ENCODE measurements at places on chromosomes 3 and 15. TPM values are rescaled to one million over a fixed set of nuclear protein-coding genes. Genes with fewer than 3 reads are reported as not detected.

SOX2 gene
- not detected for total RNA-seq

DNA sequence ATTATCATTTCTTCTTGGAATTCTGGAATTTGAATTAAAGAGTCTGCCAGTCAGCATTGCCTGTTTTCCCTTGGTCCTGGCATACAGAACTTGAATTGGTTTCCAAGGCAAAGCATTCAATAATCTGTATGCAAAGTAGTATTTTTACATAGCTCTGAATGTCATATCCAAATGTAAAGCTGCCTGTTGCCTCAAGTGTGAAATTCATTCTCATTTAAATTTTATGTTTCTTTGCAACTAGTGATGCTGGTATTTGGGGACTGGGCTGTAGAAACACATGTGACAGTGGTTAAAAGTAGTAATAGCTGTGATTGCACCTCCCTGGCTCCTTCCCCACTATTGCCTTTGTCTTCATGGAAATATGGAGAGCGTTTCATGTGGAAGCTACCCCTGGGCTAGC, 743.9 kb upstream of the GOLIM4 start:
- no peak for DNase-seq

CHRNB4 gene
- total RNA-seq = not detected

CPLX3 gene
- 0.26 TPM for total RNA-seq

DNA sequence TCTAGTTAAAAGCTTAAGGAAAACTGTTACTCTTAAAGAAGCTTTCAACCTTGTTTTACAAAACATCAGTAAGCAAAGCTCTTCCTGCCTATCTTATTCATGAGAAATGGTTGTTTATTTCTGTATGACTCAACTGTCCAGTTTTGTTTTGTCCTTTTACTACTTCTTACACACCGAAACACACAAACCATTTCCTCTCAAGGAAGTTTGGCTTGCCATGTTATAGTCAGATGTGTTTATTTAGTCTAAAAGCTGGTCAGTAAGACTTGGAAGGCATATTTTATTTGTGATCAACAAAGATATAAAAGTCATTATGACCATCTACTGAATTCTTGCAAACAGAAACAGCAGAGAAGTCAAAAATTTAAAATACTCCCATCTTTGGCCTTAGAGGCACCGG, 53.2 kb upstream of the RBSN start:
- DNase-seq = no peak

DNA sequence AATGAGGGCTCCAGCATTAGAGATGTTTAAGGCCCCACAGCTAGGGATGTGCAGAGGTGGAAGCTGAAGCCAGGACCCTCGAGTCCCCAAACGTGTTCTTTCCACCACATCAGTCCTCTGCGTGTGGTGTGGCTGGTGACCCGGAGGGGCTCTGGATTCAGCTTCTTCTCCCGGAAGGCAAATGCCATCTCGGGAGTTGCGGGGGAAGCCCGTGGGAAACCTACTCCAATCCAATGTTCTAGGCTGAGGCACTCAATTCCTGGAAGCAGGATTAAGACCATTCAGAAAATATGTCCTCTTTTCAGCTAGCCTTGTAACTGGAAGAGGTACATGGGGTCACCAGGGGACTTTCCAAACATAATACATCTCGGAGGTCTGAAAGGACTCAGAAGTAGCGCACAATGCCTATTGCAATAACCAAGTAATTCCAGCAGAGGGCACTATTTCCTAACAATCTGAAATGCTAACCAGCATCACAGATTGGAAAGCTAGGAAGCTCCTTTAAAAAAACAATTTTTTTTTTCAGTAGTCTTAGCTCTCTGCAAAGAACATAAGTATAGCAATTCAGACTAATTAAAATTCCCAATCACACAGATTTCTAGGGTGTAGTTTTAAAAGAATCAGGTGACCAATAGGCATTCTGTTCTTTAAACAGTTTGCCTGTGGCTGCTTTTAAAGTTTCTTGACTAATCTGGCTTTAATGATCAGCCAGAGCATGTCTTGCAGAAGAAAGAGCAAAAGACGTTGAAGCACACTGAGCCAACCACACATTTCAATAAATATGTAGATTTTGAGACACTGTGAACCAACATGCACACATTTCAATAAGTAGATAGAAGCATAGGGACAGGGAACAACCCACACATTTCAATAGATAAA, 36.1 kb downstream of the BNC1 start:
- DNase-seq = peak; percentile 65

LRRFIP2 gene
- 43.7 TPM for total RNA-seq

DNA sequence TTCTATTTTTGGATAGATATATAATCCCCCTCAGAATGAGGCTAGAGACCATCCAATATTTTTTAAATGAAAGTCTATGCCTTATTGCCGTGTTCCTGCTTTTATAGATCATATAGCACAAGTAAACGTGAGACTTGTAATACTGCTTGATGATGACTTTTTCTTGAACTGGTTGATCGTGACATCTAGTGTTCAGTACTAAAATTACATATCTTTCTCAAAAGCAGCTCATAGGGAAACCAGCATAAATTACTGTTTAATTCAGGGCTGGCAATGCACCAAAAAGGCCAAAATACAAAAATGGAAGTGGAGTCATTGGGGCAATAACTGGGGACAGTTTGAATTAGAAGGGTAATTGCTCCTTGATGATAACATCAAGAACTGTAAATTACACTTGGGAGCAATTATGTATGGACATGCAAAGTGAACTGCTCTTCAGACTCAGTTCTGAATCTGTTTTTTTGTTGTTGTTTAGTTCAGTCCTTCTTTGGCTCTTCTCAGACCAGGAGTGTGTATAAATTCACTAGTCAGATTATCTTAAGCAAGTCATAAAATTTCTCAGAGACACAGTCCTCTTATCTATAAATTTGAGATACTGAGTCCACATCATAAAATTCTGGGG, 325.3 kb downstream of the THSD4 start:
- DNase-seq = peak; percentile 66

MUC4 gene
- 0.07 TPM for total RNA-seq

GRCh38 chr3:71515636-71516365, 67.7 kb downstream of the FOXP1 start:
- DNase-seq = no peak

DNA sequence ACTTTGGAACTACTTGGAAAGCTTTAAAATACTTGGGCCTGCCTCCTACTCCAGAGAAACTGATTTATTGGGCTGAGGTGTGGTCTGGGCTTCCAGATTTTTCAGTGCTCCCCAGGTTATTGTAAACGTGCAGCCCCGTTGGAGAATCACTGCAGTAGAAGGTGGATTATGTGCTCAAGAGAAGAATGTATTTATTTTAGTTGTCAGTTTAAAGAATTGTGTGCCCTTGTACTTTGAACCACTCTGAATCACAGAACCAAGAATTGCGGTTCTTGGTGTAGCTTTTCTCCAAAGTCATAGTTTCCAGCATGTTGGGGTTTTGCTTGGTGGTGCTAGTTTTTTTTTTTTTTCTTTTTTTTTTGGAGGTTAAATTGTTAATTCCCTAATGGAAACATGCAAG, 1.6 kb downstream of the TATDN2 start:
- no peak for DNase-seq

GRCh38 chr3:108219336-108219735, 2.9 kb downstream of the IFT57 start:
- DNase-seq = no peak

GOLGA6L4 gene
- 0.29 TPM for total RNA-seq

DNA sequence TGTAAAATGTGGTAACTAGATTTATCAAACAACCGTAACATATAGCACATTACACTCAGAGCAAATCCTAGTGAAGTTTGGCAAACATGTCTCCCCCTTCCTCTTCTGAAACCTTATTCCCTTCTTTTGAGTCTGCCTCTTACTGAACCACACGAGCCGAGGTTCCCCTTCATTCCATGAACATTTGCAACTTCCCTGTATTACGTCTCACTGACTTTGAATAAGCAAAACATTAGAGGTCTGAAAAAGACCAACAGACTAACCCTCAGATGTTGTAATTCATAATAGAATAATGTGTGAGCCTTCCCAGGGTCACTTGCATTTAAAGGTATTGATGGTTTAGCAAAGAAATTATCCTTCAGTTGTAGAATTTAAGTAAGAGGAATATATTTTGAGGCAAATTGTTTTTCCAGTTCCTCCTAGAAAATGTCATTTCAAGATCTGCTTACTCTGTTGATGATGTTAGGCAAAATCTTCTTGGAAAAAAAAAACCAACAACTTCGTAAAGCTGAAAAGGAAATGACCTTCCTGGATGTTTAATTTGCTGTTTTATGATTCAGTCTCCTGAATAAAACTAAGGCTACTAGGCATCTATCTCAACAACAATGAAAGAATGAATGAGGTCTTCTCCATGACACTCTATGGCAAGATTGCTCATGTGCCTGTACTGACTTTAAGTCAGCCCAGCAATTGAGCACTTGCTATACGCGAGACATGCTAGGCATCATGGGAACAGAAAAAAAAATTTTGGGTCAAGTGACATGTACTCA, 296.9 kb upstream of the NECTIN3 start:
- no peak for DNase-seq

- DNase-seq = peak; percentile 74
Measured at GRCh38 chr3:171976526-171976925, 62.9 kb upstream of the FNDC3B start.

QRICH1 gene
- total RNA-seq = 69.9 TPM

DNA sequence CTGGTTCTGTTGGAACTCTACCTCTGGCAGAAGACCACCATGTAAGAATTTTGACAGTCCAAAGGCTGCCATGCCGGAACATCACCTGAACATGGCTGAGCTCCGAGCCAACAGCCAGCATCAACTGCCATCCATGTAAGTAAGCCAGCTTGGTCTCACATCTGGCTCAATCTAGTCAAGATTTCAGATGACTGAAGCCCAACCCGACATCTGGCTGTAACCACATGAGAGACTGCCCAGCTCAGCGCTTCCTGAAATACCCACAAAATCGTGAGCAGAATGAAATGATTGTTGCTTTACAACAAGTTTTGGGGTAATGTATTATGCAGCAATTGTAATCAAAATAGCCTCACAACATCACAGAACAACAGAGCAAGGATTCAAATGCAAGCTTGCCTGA, 32.9 kb downstream of the GHSR start:
- DNase-seq = no peak

ZNF502 gene
- total RNA-seq = 0.37 TPM

ARRDC4 gene
- total RNA-seq = 0.10 TPM

Measured in HT1080 (cell line).